T-cell (primary cell): ENCODE measurements at places on chromosomes 5 and 9. TPM values are rescaled to one million over a fixed set of nuclear protein-coding genes. Genes with fewer than 3 reads are reported as not detected.

DNA sequence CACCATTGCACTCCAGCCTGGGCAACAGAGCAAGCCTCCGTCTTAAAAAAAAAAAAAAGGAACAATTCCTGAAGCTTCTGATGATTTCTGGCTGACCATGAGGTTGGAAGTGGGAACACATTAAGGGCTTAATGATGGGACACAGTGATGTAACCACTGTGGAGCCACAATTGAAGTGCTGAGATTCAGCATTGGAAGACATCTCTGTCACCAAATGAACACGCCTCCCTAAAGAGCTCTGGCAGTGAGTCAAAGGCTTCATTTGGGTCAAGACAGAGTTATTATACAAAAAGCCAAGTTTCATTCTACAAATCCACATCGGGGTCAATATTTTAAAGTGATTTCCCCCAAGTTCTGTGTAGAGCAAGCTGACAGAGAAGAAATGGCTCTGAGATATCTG lies 4.5 kb upstream of the S1PR3 start:
- DNase-seq: no peak

GRCh38 chr5:23026252-23027170 lies 173.4 kb upstream of the CDH12 start:
- no peak for DNase-seq

DNA sequence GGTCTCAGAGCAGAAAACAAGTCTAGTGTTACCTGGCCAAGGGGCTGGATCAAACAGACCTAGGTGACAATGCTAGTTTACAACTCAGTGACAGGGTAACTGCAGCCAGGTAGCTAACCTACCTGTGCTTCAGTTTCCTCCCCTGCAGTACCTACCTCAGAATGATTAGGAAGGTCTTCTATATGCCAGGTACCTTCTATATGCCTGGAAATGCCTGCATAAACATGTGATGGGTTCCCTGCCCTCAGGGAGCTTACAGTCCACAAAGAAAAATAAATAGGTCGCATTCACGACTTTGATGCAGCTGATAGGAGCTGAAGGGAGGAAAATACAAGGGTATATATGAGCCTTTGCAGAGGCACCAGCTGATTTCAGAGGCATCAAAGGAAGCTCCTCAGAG lies 16.1 kb downstream of the LHFPL2 start:
- no peak for DNase-seq

- no peak for DNase-seq
These were observed 216.9 kb upstream of the TLX3 start for GRCh38 chr5:171092194-171092593.

DNA sequence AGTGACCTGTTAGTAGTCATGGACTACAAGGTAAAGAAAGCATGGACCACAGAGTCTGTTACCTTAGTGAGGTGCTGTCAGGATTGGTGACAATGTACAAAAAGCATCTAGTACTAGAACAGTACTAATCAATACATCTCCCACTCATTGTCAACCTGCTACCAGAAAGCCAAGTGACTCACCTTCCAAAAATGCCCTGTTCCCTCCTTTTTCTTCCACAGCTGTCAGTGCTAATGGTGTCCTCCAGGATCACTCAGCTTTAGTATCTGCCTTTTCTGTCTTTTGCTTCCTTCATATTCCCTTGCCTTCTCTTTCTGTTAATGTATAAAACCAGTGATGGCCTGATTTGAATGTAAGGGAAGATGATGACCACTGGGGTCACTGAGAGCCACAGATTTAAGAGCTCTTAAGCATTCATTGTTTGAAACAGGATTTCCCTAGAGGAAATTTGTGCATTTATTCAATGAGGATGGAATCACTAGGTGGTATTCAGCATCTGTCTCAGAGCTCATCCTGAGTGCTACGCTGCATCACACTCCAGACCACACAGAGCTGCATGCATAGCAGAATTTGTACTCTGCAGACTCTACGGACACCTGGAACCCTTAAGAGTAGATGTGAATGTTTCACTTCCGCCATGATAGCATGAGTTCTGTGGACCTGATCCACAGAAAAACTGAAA lies 71.0 kb downstream of the SV2C start:
- DNase-seq: no peak

GRCh38 chr9:31243386-31243785 lies 1141.1 kb upstream of the ACO1 start:
- DNase-seq: no peak

GRCh38 chr5:134527156-134527960 lies 1.9 kb downstream of the JADE2 start:
- DNase-seq: peak; percentile 66

DNA sequence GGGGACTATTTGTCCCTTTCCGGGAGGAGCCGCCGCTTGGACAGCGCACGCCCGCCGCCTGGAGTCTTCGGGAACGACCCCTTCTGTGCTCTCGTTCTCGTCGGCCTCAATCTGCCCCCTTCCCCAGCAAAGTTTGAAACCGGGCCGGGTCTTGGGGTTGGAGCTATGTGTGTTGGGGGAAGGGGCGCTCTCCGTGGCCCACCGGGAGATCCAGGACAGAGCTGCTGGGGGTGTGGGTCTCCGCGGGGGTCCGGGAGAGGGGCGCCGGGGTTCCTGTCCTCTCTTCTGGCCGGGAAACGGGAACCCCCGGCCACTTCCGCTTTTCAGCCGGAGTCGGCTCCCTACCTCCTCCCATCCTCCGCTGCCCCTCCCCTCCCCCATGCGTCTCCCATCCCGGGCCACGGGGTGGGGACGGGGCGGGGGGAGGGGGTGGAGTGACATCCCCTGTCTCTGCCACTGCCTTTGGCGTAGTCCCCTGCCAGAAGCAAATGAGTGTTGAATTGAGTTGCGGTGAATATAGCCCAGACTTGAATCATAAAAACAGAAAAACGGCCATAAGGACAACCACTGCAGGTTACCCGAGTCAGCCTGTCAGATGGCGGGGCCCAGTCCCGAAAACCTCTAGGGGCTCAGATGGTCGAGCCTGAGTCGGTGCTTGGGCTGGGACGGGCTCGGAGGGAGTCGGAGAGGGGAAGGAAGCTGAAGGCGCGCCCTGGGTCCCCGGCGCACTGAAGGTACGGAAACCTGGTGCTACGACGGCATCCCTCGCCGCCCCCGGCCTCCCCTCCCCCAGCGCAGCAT lies 1.1 kb downstream of the CPLX2 start:
- DNase-seq: no peak

GRCh38 chr5:174273325-174273724 lies 227.8 kb downstream of the NSG2 start:
- no peak for DNase-seq

- no peak for DNase-seq
These were observed 268.8 kb upstream of the ANKRD55 start for GRCh38 chr5:56501781-56502557.

DNA sequence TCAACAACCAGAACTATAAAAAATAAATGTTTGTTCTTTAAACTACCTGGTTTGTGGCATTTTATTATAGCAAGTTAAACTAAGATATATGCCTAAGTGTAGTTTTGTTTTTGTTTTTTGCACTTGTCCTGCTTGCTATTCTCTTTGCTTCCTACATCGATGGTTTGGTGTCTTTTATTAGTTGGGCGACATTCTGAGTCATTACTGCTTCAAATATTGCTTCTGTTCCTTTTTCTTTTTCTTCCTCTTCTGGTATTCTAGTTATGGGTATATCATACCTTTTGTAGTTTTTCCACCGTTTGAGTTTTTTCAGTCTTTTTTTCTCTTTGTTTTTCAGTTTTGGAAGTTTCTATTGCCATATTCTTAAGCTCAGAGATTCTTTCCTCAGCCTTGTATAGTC lies 86.9 kb downstream of the MACIR start:
- no peak for DNase-seq

DNA sequence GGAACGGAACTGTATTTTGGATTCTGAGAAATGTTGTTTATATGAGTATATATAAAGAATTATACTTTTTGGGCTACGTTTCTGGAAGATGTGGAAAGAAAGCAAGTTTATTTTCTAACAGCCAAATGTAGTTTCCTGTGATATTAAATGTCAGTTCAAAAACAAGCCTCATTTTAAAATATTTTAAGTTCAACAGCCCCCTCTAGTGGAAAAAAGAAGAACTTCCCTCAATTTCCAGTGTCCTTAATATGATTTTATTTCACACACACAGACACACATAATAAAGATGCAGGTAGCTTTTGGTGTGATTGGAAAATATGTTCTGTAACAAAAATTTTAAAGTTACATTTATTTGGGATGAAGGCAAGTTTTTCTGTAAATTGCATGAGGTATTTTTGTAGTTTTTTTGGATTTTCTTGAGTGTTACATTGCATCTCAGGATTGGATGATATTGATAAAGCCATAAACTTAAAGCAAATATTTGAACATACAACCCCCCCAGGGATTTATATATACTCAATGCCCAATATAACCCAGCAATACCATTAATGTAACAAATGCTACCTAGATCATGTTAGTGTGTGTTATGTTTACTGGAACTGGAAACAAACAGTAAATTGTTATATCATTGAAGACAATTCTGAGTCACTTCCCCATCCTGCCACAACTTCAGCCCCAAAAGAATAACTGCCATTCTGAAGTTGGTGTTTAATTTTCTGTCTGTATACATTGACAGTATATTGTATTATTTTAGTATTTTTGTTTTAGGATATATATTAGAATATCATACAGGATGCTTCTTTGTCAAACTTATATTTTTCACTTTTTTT lies 54.0 kb downstream of the CCDC171 start:
- DNase-seq: no peak

- DNase-seq: no peak
These were observed 74.9 kb downstream of the GTF3C4 start for GRCh38 chr9:132744881-132745755.

GRCh38 chr5:150172145-150172544 lies 5.6 kb downstream of the CDX1 start:
- DNase-seq: no peak

DNA sequence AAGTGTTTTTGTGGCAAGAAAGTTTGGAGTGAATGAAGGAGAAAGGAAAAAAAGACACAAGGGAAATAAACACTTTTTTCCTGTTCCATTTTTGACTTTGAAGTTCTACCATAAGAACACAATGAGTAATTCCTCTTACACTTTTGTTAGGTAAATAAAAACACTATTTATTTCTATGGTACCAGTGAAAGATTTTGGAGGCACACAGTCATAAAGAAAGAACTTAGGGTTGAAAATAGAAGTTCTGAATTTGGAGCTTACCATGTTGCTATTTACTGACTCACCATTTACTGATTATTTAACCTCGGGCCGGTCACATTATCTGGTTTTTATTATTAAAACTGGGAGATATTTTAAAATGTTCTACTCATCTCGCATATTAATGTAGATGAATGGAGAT lies 367.8 kb downstream of the TLE1 start:
- DNase-seq: no peak

DNA sequence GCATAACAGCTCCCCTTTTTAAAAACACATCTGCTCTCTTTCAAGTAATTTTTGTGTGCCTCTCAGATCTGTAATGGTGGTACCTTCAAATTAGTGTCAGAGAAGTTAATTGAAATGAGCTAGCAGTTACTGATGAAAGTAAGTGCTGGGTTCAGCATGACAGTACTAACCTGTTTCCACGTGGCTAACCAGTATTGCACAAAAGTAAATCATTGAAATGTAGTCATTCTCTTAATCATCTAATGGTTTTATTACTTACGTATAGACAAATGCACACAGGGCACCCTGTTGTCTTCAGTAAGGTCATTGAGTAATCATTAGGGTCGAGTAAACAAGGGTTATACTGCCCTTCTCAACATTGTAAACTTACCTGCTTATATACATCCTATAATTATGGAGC lies 157.8 kb upstream of the PRR16 start:
- no peak for DNase-seq

GRCh38 chr5:81757404-81757803 lies 6.5 kb upstream of the SSBP2 start:
- DNase-seq: no peak

DNA sequence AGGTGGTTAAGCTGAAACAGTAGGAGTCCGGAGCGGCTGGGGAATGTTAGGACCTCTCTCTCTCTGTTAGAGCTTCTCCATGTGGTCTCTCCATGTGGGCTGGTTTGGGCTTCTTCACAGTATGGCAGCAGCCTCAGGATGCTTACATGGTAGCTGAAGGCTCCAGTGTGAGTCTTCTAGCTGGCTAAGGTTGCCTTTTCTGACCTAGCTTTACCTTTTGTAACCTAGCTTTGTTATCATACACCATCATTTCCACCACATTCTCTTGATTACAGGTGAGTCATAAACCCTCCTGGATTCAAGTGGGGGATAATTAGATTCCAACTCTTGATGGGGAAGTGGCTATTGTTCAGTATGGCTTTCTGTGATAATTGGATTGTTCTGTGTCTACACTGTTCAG lies 98.5 kb downstream of the MTREX start:
- no peak for DNase-seq

DNA sequence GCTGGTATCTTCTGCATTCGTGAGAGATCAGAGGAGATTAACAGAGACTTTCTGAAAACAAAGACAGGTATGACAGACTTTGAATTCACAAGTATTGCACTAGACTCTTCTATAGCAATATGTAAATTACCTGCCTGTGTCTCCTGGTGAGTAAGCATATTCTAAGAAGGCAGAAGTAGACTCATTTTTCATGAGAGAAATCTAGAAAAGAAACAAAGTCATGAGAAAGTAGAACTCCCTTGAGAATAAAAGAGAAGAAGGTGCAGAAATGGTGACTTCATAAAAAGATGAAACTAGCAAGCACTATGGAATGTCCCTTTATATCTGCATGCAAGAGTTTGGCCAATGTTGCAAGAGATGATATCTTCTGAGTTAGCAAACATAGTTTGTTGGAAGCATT lies 419.8 kb downstream of the DMRT2 start:
- no peak for DNase-seq

- DNase-seq: no peak
These were observed 1.7 kb upstream of the PTPN3 start for GRCh38 chr9:109499631-109500410.

DNA sequence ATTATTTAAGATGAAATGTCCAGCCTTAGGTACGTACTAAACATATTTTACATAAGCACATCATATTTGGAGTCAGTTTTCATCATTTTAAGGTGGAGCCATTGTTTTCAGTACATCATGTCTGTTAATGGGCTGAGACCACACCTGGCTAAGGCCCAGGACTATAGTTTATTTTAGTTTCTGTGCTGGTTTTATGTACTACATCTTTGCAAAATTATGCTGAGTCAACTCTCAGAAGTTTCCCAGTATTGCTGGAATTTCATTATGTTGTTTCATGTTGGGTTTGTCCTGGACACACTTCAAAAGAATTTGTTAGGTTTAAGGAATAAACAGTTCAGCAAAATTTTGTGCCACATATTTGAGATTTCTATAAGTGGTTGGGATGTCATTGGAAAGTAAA lies 171.2 kb downstream of the CCDC171 start:
- no peak for DNase-seq

The LRRC70 gene
- 0.76 TPM for total RNA-seq

The INSL6 gene
- not detected for total RNA-seq

The PCDHA5 gene
- total RNA-seq: not detected

The CARTPT gene
- not detected for total RNA-seq

The CATSPER3 gene
- 1.1 TPM for total RNA-seq

The OR13C3 gene
- total RNA-seq: not detected

The PDE6A gene
- total RNA-seq: not detected
